NCI-H2081 treated with DMSO at 0.1 percent for 48 hours (cell line): ENCODE measurements at places on chromosomes 4 and X.

DNA sequence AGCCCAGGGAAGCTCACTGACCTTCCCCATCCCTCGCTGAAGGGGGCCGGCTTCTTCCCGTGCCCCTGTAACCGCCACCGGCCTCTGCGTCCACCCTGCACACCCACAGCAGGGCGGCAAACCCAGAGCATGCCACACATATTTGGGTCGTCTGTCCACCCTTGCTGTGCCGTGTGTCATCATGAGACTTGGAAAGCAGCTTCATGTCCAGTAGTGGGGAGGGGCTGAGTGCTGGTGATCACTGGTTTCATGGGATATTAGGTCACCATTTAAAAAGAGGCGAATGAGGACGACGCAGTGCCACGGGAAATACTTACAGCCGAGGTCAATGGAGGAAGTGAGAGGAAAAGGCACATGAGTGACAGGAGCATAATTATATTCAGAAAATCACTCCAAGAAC, 74.8 kb downstream of the HTRA3 start:
- no peak for DNase-seq

DNA sequence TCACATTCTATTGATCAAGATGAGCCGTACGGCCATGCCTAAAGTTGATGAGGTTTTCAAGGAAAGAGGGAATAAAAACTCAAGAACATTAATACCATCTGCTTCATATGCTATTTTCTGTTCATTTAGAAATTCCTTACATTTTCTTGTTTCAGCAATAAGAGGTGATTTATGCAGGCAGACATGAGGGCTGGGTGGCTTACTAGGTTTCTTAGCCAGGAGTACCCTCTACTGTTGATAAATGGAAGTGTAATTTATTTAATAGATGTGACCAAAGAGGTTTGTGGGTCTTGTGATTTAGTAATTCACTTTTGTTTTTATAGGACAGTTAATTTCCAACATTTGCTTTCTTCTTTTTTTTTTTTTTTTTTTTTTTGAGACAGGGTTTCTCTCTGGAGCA, 6.4 kb upstream of the SMIM9 start:
- peak; percentile 3 for DNase-seq

DNA sequence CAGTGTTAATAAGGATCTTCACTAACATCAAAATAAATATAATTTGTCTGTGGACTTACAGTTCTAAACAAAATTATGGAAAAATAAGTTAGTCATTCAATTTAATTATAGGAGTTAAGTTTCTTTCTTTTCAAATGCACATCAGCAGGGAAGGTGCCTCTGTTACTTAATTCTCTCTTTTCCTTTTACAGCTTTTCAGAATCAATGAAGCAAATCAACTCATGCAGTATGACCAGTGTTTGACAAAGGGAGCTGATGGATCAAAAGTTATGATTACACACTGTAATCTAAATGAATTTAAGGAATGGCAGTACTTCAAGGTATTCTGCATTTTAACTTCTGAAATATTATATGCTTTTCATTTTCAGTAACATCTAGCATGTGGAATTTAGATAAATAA, 15.9 kb downstream of the HMGB2 start:
- no peak for DNase-seq

- DNase-seq: no peak
Measured at GRCh38 chrX:105618393-105619101, 203.8 kb upstream of the NRK start.

DNA sequence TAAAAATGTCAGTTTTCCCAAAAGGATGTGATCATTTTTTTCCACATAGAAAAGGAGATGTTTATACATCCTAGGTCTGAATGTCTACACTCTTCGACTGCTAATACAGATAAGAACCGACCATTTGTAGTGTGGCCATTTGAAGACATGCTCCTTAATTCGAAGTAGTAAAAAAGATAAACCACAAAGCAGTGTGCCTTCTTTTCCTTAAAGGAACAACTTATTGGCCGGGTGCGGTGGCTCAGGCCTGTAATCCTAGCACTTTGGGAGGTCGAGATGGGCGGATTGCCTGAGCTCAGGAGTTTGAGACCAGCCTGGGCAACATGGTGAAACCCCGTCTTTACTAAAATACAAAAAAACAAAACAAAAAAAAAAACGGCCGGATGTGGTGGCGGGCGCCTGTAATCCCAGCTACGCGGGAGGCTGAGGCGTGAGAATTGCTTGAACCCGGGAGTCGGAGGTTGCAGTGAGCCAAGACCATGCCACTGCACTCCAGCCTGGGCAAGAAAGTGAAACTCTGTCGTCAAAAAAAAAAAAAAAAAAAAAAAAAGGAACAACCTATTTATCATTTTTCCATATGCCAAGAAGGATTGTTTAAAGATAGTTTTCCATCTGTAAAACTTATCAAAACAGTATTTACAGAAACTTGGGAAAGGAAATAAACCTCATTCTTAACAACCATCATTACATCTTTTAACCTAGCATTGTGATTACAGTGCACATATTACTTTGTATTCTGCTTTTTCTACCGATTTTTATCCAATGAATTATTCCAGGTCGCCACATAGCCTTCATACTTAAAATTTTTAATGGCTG, 2.6 kb downstream of the INTS6L start:
- DNase-seq: no peak

GRCh38 chrX:70338290-70338689, 48.4 kb downstream of the KIF4A start:
- no peak for DNase-seq

GRCh38 chrX:72317139-72317538, 11.4 kb upstream of the CITED1 start:
- no peak for DNase-seq

DNA sequence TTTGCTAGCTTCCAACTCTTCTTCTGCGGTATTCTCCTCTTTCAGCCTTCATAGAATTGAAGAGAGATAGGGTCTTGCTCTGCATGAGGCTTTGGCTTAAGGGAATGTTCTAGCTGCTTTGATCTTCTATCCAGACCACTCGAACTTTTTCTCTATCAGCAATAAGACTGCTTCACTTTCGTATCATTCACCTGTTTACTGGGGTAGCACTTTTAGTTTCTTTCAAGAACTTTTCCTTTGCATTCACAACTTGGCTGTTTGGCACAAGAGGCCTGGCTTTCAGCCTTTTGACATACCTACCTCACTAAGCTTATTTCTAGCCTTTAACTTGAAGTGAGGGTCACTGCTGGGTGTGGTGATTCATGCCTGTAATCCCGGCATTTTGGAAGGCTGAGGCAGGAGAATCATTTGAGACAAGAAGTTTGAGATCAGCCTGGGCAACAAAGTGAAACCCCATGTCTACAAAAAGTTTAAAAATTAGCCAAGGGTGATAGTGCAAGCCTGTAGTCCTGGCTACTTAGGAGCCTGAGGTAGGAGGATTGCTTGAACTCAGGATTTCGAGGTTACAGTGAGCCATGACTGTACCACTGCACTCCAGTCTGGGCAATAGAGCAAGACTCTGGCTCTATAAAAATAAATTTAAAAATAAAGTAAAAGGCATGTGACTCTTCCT, 47.1 kb upstream of the HPGDS start:
- DNase-seq: no peak

DNA sequence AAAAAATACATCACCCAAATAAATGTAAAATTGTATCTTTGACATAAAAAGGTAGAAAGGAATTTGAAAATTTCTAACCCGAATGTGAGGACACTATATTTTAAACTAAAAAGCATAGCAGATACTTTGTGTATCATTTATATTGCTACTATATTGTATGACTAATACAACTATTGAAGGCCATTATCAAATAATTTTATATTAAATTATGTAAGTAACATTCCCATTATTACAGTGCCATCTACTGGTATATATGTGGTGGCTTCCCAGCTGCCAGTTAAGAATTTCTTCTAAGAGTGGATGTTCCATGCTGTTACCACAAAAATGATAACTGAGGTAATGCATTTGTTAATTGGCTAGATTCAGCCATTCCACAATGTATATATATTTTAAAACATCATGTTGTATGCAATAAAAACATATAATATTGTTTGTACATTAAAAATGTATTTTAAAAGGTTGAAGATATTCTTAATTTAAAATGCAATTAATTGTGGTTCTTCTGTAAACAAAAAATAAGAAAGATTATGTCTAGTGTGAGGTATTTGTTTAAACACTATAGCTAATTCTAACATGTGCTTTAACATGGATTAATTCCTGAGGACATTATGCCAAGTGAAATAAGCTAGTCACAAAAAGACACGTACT, 65.3 kb downstream of the EGF start:
- DNase-seq: no peak
